ENCODE measurements at places on chromosomes 4 and X. TPM values are rescaled to one million over a fixed set of nuclear protein-coding genes. Genes with fewer than 3 reads are reported as not detected.

PRR32 gene
- 53.2 TPM for total RNA-seq

TEX13B gene
- not detected for total RNA-seq

HTRA3 gene
- 20.9 TPM for total RNA-seq

PNMA6F gene
- not detected for total RNA-seq

ARX gene
- total RNA-seq: 0.52 TPM

GLOD5 gene
- not detected for total RNA-seq

ENPEP gene
- 9.9 TPM for total RNA-seq

CSAG2 gene
- not detected for total RNA-seq

MAGEA4 gene
- not detected for total RNA-seq

MGST2 gene
- 37.6 TPM for total RNA-seq

SUPT20HL1 gene
- total RNA-seq: not detected

SPATA18 gene
- total RNA-seq: 0.52 TPM

PAGE4 gene
- total RNA-seq: not detected

CRMP1 gene
- 5.7 TPM for total RNA-seq

SCLT1 gene
- total RNA-seq: 39.7 TPM

ARHGAP6 gene
- total RNA-seq: 8.4 TPM

SLC16A2 gene
- 12.5 TPM for total RNA-seq

SPANXN4 gene
- not detected for total RNA-seq

DNAAF6 gene
- not detected for total RNA-seq

SPANXA1 gene
- not detected for total RNA-seq

UGT2A1 gene
- total RNA-seq: under 0.01 TPM

CCDC160 gene
- under 0.01 TPM for total RNA-seq

RASSF6 gene
- not detected for total RNA-seq

PF4V1 gene
- not detected for total RNA-seq

CYBB gene
- 41.2 TPM for total RNA-seq

CFAP99 gene
- not detected for total RNA-seq

S100P gene
- total RNA-seq: 0.52 TPM

MTNR1A gene
- not detected for total RNA-seq

MAPK10 gene
- 8.9 TPM for total RNA-seq

CT45A3 gene
- total RNA-seq: not detected

MCUB gene
- total RNA-seq: 5.7 TPM

HTR2C gene
- not detected for total RNA-seq

ZFP42 gene
- total RNA-seq: not detected

FGF2 gene
- 8.4 TPM for total RNA-seq

MAGEC2 gene
- not detected for total RNA-seq

MFSD8 gene
- 37.1 TPM for total RNA-seq

PPP1R2C gene
- total RNA-seq: not detected

CXCL5 gene
- under 0.01 TPM for total RNA-seq

IQCM gene
- total RNA-seq: not detected

RIBC1 gene
- total RNA-seq: 0.52 TPM

SLC6A14 gene
- not detected for total RNA-seq

MAGEA2B gene
- not detected for total RNA-seq

EXOC1L gene
- total RNA-seq: 2.6 TPM

RAB39B gene
- under 0.01 TPM for total RNA-seq

AMER1 gene
- total RNA-seq: 5.7 TPM

MAP7D3 gene
- 6.3 TPM for total RNA-seq

NKX6-1 gene
- total RNA-seq: not detected

PDE6B gene
- 8.9 TPM for total RNA-seq

BOD1L1 gene
- total RNA-seq: 15.1 TPM

SOX3 gene
- not detected for total RNA-seq

SHISA3 gene
- total RNA-seq: 1.6 TPM

ZNF185 gene
- 6.8 TPM for total RNA-seq

SCML2 gene
- 7.3 TPM for total RNA-seq

XIAP gene
- 35.0 TPM for total RNA-seq

RBM47 gene
- total RNA-seq: 2.6 TPM

ADH4 gene
- total RNA-seq: under 0.01 TPM

OTC gene
- not detected for total RNA-seq

MAGEB10 gene
- not detected for total RNA-seq

MAP3K15 gene
- 0.52 TPM for total RNA-seq

Data from skeletal muscle tissue (tissue), 5 donors.